Central memory CD8-positive, alpha-beta T cell (primary cell): ENCODE measurements at places on chromosomes 5 and 9.

- H3K27me3 ChIP-seq, result peaks cover 8% of the 10 kb centered on the region
- H3K4me3 ChIP-seq, result no peak overlapping the region
- no peaks in the 10 kb centered on the region for H3K4me1 ChIP-seq
- DNase-seq, result no peak
- no peaks in the 10 kb centered on the region for H3K36me3 ChIP-seq
Observed at GRCh38 chr5:95878417-95879323, 56.1 kb upstream of the GLRX start.

DNA sequence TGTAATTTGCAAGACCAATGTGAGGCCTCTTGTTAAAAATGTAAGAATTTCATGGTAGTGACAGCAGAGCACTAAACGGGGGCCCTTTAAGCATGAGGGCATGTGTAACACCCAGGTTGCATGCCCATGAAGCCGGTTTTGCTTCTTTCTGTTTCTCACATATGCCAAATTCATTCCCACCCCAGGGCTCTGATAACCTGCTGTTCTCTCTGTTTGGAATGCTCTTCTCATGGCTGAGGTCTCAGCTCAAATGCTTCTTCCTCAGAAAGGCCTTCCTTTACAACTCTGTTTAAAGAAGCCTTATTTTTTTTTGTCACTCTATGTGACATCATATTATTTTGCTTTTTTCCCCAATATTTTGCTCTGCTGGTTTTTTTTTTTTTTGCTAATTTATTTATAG, 369.0 kb downstream of the KIAA0825 start:
- no peaks in the 10 kb centered on the region for H3K27me3 ChIP-seq
- H3K4me1 ChIP-seq, result no peaks in the 10 kb centered on the region
- H3K27ac ChIP-seq, result no peak overlapping the region
- no peak for DNase-seq

DNA sequence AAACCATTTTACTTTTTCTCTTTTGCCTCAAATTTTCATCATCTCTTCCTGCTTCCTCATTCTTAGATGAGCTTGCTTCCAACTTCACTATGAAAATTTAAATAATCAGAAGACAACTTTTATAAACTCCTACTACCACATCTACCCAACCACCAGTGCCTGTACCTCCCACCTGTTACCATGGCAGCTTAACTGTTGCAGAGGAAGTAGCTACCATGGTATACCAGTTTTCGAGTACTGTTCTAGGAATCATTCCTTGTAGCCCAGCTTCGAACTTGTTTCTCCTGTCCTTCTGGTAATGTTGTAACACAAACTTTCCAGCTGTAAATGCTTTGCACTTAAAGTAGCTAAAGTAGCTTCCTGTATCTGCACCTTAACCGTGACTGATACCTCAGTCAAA, 266.8 kb upstream of the NREP start:
- H3K4me1 ChIP-seq, result no peaks in the 10 kb centered on the region
- H3K4me3 ChIP-seq, result no peak overlapping the region
- no peak for DNase-seq
- no peak overlapping the region for H3K27ac ChIP-seq
- H3K27me3 ChIP-seq, result no peaks in the 10 kb centered on the region

- H3K27ac ChIP-seq, result peak overlapping the region; percentile 99
- H3K36me3 ChIP-seq, result peaks cover 8% of the 10 kb centered on the region
- H3K4me1 ChIP-seq, result peaks cover 21% of the 10 kb centered on the region
- peak overlapping the region; percentile 97 for H3K4me3 ChIP-seq
- H3K27me3 ChIP-seq, result no peaks in the 10 kb centered on the region
Observed at GRCh38 chr5:134649163-134649835, 714 bp downstream of the SEC24A start.

DNA sequence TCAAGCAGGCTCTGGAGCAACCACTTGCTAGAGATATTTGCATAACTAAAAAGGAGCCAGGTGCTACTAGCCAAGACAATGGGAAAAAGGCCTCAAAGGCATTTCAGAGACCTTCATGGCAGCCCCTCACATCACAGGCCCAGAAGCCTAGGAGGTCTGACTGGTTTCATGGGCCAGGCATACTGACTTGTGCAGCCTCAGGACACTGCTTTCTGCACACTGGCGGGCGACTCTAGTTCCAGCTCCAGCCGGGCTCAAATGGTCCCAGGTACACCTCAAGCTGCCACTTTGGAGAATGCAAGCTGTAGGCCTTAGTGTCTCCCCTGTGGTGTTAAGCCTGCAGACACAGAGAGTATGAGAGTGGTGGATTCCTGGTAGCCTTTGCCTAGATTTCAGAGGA, 27.1 kb downstream of the COX7C start:
- peaks cover 35% of the 10 kb centered on the region for H3K27me3 ChIP-seq
- no peak overlapping the region for H3K27ac ChIP-seq
- no peak overlapping the region for H3K4me3 ChIP-seq
- DNase-seq, result no peak
- no peaks in the 10 kb centered on the region for H3K36me3 ChIP-seq

DNA sequence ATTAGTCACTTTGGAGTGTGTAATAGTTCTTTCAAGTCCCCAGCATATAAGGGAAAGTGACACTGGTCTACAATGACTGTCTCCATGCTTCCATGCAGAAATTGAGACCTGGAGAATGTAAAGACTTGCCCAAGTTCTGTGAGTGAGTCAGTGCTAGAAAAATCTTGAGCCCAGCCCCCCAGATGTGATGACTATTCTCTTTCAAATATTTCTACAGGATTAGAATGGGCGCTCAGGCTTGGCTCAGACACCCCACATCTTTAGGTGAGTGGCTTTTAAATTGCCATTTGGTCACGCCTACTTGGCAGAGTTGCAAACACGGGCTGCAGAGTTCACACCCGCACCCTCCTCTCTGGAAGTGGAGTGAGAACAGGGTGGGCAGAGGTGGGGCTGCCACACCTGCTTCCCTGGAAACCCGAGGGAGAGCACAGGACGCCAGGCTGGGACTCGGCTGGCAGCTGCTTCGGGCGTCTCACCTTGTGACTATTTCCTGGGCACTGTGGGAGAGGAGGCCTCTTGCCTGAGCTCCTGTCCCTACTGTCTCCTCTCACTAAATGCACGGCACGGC, 37.6 kb downstream of the ROPN1L start:
- H3K27ac ChIP-seq, result no peak overlapping the region
- DNase-seq, result no peak
- no peak overlapping the region for H3K4me3 ChIP-seq
- peaks cover 39% of the 10 kb centered on the region for H3K27me3 ChIP-seq

DNA sequence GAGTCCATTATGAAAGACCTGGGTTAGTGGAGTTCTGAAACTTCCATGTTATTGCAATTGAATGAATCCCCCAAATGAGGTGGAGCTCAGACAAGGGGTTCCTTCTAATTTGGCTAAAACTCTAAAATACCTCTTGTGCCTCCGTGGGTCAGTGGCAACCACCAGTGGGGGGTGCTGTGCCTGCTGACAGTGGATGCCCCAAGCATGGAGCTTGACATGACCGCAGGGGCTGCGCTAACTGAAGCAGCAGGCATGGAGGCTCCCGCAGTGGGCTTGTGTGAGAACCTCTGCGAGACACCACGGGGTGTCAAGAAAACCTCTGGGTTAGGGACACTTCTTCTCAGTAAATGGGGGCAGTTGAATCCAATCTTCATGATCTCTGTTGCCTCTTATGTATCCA, 200.5 kb downstream of the DRD1 start:
- H3K27ac ChIP-seq, result no peak overlapping the region
- no peaks in the 10 kb centered on the region for H3K36me3 ChIP-seq
- no peaks in the 10 kb centered on the region for H3K4me1 ChIP-seq
- DNase-seq, result no peak

DNA sequence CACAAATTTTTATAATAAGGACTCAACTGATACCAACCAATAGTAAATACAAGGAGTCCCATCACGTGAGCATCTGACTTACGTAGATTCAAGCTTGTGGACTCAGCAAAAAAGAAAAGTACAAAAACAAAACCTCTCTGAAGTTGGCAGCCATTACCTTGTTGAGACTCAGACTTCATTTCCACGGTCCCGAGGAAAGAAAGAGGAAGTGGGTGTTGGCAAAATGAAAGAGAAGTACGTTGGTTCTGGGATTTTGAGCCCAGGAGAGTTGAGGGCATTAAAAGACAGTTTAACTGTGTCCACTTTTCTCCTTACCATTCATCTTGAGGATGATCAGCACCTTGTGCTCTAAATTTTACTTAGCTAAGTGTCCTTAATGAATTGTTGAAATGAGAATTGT, 26.7 kb downstream of the NCBP1 start:
- H3K36me3 ChIP-seq, result peaks cover 67% of the 10 kb centered on the region
- H3K27me3 ChIP-seq, result no peaks in the 10 kb centered on the region
- DNase-seq, result no peak
- peaks cover 6% of the 10 kb centered on the region for H3K4me1 ChIP-seq

GRCh38 chr9:114776683-114777399, 29.0 kb downstream of the TNFSF15 start:
- peaks cover 11% of the 10 kb centered on the region for H3K4me1 ChIP-seq
- H3K27ac ChIP-seq, result no peak overlapping the region
- no peak overlapping the region for H3K4me3 ChIP-seq
- no peaks in the 10 kb centered on the region for H3K36me3 ChIP-seq
- H3K27me3 ChIP-seq, result peaks cover 20% of the 10 kb centered on the region
- DNase-seq, result no peak

DNA sequence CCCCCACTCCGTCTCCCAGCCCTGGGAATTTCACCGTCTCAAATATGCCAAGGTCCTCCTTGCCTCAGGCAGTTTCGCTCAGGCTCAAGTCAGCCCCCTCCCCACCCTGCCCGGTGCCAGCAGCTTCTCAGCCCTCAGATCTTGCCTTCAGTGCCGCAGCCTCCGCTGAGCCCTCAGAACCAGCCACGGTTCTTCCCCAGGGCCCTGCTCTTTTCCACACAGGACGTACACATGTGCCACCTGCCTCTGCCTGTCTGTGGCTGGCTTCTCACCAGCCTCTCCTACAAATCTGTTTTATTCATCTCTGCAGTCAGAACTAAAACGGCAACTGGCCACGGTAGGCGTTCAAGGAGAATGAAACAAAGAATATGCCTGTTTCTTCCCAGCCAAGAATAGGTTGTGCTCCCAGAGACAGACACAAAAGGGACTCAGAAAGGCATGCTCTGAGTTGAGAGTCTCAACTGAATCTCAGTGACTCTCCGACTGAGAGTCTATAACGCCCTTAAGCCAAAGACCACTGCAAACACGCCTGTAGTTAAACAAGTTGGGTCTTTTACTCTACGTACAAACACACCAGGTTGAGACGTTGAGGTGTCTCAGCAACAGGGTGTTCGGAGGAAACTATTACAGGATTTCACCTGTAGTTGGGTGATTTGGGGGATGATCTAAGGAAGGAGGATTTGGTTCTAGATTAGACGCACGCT, 10.6 kb upstream of the GRIN1 start:
- peaks cover 30% of the 10 kb centered on the region for H3K4me1 ChIP-seq
- no peak for DNase-seq
- H3K27me3 ChIP-seq, result peaks cover 7% of the 10 kb centered on the region
- H3K27ac ChIP-seq, result peak overlapping the region; percentile 90

- H3K36me3 ChIP-seq, result no peaks in the 10 kb centered on the region
- no peak overlapping the region for H3K27ac ChIP-seq
- no peak for DNase-seq
Observed at GRCh38 chr5:56170557-56170956, 62.6 kb downstream of the ANKRD55 start.

DNA sequence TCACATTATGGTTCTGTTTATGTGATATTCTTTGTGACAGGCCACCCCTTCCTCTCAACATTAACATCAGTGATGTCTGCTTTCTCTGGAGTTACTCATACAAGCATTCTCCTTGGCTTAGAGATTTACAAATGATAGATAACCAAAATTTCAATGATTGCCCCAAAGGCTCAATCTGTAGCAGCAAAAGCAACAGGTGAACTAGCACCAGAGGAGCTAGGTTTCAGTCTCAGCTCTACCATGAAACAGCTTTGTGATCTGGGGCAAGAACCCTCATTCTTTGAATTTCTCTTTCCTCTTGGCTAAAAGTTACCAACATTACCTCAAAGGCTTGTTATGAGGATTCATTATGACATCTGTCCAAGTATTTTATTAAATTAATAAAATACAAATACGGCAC, 120.5 kb downstream of the PPP2R2B start:
- no peak overlapping the region for H3K27ac ChIP-seq
- H3K27me3 ChIP-seq, result no peaks in the 10 kb centered on the region
- H3K36me3 ChIP-seq, result no peaks in the 10 kb centered on the region
- H3K4me1 ChIP-seq, result peaks cover 48% of the 10 kb centered on the region
- no peak overlapping the region for H3K4me3 ChIP-seq

DNA sequence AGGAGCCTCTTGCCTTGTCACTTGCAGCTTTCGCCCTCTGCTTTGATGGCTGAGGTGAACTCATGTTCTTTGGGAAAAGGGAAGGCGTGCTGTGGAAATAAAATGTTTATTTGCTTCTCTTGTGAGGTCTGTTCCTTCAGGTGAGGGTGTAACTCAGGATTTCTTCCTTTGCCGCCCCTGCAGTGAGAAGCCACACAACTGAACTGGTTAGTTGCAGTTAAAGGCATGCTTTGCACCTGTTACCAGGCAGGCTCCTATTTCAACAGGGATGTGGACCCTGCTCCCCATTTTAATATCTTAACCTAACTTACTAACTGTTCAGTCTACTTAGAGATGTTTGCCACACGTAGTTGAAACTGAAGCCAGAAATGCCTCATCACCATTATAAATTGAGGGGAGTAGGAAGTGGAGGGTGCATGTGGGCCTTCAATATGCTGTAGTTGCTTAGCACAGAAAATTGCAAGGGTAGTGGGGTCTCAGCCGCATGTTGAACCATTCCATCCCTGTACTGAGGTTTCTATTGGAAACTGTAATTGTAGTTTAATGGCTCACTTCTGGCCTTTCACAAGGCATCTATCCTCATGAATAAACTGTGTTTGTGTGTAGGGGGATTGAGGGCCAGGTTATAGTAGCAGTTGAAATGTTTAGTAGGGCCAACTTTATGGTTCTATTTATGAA, 7.9 kb downstream of the RACK1 start:
- H3K27me3 ChIP-seq, result no peaks in the 10 kb centered on the region
- peaks cover 86% of the 10 kb centered on the region for H3K36me3 ChIP-seq
- H3K4me3 ChIP-seq, result no peak overlapping the region
- peaks cover 31% of the 10 kb centered on the region for H3K4me1 ChIP-seq
- DNase-seq, result no peak

DNA sequence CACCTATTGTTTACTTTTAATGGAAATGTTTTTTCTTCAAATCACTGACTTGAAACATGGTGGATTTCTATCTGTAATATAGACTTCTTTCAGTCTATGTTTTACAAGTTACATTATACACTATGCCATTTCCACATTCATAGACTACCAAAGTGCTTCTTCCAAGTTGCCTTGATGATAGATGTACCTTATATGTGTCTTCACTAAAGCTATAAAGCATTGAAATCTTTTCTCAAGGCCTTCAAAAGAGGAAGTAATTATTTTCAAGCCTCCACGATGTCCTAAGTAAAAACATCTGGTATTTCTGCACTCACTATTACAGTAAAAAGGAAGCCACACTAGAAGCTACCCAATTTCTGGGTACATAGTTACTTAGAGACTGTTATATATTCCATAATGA, 113.3 kb downstream of the FGF10 start:
- H3K27ac ChIP-seq, result no peak overlapping the region
- no peak for DNase-seq
- H3K4me3 ChIP-seq, result no peak overlapping the region
- H3K27me3 ChIP-seq, result no peaks in the 10 kb centered on the region

GRCh38 chr5:124398460-124398859, 348.0 kb downstream of the ZNF608 start:
- no peaks in the 10 kb centered on the region for H3K36me3 ChIP-seq
- DNase-seq, result no peak
- no peak overlapping the region for H3K4me3 ChIP-seq
- H3K4me1 ChIP-seq, result no peaks in the 10 kb centered on the region
- no peak overlapping the region for H3K27ac ChIP-seq
